Prostate gland (tissue), 2 donors: ENCODE measurements at places on chromosomes 7 and 10. TPM values are rescaled to one million over a fixed set of nuclear protein-coding genes. Genes with fewer than 3 reads are reported as not detected.

DNA sequence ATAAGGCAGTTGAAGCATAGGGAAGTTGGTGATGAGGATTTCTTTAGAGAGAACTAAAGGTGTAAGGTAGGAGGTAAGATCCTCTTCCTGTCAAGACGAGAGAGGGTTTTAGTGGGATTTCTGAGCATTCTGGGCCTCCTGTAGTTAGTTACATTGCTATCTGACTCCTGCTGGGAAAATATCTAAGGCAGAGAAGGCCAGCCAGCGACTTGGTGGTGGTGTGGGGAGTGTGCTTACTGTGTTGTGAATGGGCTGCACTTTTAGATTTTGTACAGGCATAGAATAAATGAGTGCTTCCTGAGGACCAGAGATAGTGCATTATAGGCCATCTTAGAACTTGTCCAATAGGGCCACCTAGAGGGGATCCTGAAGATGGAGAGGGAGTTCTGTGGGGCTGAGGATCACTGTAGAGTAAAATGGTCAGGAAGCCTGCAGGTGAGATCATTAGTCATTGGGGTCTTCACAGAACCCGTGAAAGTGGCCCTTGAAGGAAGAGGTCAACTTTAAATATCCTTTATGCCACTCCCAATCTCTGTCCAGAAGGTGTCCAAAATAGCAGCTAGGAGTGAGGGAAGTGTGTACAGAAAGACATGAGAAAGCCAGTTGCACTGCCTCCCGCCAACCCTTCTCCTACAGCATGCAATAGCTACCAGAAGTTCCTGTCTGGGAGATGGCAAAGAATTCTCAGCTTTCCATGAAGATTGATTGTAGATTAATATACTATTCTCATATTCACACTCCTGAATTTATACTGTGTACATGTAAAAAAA is 266.6 kb downstream of the POLR1F start:
- DNase-seq, result no peak

AKR1C4 gene
- total RNA-seq, result not detected

NIPSNAP2 gene
- total RNA-seq, result 83.3 TPM

- no peak for DNase-seq
Observed at GRCh38 chr10:34168439-34168838, 646.7 kb downstream of the PARD3 start.

DNA sequence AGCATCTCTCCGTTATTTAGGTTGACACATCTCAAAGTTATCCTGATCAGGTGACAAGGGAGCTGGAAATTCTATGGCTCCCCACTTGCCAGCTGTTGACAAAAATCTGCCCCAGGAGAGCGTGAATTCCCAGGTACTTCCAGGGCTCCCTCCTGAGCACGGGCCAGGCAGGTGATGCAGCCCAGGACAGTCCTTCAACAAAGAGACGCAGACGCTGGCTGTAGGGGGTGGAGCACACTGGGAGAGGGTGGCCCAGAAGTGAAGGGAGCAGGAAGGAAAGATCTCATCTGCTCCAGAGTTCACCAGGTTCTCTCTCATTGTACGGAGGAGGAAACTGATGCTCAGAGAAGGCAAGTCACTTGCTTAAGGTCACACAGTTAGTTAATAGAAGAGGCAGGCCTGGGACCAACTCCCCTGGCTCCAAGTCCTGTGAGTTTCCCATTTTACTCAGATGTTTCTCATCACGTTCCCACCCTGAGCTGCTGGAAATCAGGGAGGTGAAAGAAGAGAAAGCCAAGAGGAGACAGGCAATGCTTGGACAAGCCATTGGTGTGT is 41.0 kb upstream of the CHST3 start:
- no peak for DNase-seq

DNA sequence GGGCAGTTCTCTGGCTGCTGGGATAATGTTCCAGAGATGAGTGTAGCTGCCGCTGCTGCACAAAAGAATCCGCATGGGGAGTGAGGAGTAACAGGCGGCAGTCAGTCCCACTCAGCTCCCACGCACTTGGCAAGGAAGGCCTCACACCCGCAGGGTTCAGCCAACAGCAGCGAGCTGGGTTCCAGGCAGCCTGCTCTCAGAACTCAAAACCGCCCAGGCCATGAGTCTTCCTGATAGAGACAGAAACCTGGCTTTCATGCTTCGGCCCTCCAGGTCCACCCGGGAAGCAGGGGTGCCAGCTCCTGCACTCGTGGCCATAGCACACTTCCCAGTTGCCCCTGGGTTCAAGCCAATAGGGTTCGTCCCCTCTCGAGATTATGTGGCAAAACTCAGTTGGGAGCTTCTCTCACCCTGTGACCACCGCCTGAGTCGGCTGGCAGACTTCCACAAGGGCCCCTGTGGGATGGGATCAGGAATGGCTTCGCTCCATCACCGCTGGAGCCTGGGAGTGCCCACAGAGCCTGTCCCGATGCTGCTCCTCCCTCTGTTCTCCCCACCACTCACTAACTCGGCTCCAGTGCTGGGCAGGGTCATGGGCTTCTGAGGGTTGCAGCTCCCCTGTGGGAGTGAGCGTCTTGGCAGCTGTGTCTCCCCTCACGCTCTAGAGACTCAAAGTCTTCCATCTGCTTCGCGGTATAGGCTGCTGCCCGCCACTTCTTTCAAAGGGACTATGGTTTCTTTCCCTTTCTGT is 20.6 kb downstream of the CLRN3 start:
- no peak for DNase-seq

GRCh38 chr10:88065383-88066049 is 202.1 kb downstream of the PTEN start:
- no peak for DNase-seq

DNA sequence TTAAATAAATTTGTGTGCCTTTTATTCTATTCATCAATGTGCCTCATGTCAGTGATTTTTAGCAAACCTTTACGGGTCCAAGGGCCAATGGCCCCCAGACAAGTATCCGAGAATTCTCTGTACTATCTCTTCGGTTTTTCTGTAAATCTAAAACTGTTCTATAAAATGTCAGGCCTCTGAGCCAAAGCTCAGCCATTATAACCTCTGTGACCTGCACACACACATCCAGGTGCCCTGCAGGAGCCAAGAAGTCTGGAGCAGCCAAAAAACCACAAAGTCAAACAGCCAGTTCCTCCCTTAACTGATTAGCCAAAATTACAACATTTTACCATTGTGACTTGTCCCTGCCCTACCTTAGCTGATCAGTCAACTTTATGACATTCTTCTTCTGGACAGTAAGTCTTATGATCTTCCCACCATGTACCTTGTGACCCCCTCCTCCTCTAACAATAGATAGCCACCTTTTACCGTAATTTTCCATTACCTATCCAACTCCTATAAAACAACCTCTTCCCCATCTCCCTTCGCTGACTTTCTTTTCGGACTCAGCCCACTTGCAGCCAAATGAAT is 363.8 kb downstream of the SEMA3D start:
- DNase-seq, result no peak

DNA sequence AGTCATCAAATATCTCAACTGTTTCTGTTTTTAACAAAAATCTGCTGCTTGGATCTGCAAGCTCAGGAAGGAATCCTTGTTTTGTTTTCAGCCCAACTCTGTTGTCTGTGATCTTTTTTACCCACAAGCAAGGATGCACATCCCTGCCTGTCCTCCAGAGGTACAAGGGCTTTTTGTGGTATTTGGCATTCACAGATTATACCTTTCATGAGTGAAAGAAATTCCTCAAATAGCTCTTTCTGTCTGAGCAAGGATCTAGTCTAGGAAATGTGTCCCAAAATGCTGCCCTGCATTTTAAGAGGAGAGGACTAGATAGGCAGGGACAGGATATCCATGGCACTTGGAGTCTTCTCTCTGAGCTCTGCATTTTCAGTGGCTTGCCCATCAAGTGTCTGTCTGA is 151.8 kb downstream of the BMPER start:
- DNase-seq, result no peak

DNA sequence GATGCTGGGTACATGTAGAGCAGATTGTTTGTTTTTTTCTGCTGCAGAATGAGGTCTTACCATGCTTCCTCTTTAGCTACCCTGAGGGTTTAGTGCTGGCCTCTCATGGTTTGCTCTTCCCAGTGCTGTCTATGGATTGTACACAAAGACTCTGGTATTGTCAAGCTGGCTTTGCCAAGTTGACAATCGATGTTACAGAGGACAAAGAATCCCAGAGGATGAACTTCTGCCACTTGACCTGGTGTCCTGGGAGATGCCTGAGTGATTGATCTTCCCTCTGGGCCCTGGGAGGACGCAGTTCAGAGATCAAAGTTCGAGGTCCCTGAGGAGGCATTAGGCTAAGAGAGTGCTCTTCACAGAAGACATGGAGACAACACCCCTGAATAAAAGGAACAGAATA is 865.4 kb downstream of the CCSER2 start:
- no peak for DNase-seq

DNA sequence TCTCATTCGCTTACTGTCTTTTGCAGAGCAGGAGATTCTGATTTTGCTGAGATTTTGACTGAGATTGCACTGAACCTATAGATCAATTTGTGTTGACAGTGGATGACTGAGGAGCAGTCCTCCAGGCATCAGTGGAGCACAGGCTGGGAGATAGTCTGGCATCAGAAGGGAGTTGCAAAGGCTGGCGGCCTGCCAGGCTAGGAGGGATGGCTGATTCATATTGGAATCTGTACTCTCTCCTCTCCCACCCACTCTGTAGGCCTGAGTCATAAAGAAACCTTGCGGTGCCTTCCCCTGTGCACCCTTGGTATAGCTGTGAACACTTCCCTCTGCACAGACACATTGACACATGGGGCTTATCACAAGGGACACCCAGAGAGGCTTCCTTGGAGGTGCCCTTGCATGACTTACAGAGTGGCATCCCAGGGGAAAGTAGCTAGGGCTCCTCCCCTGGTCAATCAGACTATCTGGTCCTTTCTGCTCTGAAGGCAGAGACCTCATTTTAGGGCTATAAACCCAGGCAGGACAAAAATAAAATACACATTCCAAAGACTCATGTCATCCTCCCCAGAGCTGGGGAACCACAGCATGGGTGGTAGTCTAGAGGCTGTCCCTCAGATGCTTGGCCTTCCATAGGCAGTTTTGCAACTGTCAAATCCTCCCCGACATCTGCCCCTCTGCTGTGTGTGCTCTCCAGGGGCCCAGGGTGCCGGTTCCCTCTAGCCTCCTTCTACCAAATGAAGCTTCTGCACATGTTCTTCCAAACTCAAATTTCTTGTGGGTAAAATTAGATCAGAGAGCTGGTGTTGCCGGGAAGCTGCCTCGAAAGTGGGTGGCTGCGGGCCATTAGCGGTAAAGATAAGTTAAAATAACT is 37.4 kb upstream of the EEPD1 start:
- no peak for DNase-seq

RASSF4 gene
- 31.0 TPM for total RNA-seq
